Stimulated activated CD8-positive, alpha-beta memory T cell treated with anti-CD3 and anti-CD28 coated beads, Interleukin-4, amount 100 ng/mL, for 1 hour (primary cell): ENCODE measurements at places on chromosomes 16 and 17.

- DNase-seq, result no peak
These were observed 604.7 kb upstream of the SOX9 start for GRCh38 chr17:71516149-71516548.

DNA sequence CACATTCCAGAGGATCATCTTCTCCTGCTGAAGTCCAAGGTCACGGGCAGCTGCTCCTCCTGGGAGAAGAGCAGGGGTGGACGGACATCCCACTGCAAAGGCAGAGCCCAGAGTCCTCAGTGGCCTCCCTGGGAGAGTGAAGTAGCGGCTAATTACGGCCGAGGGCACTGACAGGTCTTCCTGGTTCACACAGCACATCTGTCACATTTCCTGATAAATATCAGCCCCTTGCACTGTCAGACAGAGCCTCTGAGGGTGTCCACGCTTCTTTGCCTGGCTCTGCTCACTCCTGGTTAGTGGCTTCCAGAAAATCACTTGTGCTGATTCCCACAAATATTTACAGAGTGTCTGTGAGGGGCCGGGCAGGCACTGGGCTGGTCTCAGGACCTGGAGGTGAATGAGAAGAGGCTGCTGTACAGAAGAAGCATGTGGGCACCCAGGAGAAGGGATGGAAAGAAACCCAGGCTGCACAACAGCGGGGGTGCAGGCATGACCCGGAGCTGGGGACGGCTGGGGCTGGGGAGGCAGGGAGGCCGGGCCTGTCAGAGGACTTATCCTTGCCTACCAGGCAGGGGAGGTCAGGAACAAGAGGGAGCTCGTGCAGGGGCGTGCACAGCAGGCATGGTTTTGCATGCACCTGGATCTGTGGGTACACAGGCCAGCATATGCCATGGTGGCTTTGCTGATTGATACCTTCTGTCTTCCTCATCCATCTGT, 258.2 kb upstream of the TNRC6C start:
- DNase-seq, result no peak

DNA sequence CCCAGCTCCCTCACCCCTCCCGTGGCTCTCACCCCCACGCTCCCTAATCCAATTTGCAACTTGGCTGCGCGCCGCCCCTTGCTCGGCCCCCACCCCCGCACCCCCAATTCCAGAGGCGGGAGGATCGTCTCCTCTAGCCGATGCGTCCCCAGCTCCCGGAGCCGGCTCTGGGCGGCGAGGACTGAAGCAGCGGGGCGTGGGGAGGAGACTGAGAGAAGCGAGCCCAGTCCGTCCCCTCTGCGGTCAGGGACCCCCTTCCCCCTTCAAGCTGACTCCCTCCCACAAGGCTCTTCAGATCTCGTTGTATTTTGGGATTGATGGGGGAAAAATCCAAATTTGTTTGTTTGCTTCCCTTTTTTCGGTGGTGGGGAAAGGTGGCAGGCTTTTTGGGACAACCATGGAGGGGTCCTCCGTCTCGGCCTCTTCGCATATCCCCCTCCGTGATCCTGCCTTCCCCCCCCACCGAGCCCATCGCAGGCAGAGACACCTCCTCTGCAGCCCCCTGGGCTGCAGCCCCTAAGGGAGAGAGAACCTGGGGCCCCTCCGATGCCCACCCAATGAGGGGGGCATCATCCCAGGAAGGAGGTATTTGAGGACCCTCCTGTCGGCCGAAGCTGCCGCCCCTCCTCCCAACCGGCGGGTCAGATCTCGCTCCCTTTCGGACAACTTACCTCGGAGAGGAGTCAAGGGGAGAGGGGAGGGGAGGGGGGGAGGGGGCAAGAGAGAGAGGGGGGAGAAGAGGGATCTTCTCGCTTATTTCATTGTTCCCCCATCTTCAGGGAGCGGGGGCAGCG, 466 bp downstream of the NEUROD2 start:
- no peak for DNase-seq

DNA sequence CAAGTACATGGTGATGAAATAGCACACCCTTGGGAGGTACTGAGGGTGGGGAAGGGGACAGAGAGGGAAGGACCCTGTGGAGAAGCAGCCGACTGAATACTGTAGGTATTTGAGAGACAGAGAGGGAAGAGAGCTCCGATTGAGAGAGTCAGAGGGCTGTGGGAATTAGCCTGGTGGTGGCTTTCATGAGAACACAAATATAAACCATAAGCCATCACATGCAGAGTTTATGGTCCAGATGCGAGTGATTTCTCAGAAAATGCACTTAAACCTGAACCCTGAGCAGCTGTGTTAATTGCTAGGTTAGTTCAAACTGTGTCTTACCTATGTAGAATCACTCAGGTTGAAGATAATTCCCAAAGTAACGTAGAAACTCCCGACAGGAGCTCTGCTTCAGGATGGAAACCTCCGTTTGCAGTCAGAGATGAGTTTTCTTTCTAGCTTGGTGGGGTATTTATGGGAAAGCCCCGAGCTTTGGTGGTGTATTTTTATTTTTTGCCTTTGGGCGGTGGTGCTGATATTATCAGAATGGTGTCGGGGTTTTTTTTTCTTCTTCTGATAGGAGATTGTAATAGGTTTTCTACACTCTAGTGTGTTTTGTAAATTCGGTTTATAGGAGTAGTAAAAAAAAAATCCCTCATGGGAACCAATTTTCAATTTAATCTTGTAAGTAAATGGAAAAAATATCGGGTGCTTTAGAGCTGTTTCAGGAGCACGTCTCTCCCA, 184.9 kb upstream of the CACNG5 start:
- no peak for DNase-seq

GRCh38 chr16:85197611-85198566, 85.6 kb upstream of the CIBAR2 start:
- no peak for DNase-seq

DNA sequence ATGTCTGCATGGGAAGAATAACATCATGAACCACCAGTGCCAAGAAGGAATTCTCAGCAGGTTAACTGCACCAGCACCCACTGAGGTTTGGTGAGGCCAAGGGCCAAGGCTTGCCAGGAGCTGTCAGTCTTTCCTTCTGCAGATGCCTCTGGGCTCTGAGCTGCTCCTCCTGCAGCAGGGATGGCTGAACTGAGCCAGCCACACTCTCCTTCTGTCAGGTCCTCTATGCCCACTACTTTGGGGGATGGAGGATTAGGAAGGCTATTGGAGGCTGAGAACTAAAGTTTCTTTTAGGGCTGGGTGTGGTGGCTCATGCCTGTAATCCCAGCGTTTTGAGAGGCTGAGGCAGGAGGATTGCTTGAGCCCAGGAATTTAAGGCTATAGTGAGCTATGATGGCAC, 71.6 kb downstream of the PLXDC1 start:
- no peak for DNase-seq

DNA sequence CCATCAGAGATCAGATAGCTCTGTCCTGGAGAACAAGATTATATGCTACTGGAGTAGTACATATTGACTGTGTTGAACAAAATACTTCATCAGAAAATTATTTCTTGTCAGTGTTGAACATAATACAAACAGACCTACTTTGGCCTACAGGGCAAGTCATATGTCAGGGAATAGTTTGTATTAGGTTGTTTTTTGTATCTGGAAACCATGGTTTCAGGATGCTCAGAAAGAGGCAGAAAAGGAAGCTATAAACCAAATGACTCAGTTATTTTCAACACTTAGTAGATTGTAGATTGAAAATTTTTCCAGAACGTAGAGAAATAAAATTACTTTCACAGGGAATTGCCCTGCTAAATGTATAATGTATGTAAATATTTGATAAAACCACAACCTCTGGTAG, 198.4 kb downstream of the CYB561 start:
- DNase-seq, result no peak
